Stimulated activated CD4-positive, alpha-beta T cell treated with anti-CD3 and anti-CD28 coated beads, TNF-alpha, amount 100 ng/mL, for 1 hour (primary cell): ENCODE measurements at places on chromosomes 5 and 9.

GRCh38 chr5:132322266-132322665 is 28.1 kb downstream of the SLC22A4 start:
- DNase-seq, result no peak

- no peak for DNase-seq
Observed at GRCh38 chr9:123960965-123961364, 31.0 kb upstream of the DENND1A start.

DNA sequence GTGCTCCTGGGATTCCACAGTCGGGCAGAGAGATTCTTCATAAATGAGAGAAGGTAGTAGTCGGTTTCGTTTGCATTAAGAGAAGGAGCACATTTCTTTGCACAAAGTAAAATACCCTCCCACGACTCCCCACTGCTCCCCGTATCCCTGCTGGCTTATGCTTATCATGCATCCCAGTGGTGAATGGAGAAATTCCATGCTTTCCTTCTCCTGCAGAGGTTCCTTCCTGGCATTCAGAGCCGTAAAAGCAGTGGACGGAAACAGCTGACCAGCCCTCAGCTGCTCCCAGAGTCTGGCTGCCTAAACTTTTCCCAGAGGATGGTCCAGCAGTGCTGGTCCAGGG is 93.1 kb downstream of the C9orf152 start:
- no peak for DNase-seq

DNA sequence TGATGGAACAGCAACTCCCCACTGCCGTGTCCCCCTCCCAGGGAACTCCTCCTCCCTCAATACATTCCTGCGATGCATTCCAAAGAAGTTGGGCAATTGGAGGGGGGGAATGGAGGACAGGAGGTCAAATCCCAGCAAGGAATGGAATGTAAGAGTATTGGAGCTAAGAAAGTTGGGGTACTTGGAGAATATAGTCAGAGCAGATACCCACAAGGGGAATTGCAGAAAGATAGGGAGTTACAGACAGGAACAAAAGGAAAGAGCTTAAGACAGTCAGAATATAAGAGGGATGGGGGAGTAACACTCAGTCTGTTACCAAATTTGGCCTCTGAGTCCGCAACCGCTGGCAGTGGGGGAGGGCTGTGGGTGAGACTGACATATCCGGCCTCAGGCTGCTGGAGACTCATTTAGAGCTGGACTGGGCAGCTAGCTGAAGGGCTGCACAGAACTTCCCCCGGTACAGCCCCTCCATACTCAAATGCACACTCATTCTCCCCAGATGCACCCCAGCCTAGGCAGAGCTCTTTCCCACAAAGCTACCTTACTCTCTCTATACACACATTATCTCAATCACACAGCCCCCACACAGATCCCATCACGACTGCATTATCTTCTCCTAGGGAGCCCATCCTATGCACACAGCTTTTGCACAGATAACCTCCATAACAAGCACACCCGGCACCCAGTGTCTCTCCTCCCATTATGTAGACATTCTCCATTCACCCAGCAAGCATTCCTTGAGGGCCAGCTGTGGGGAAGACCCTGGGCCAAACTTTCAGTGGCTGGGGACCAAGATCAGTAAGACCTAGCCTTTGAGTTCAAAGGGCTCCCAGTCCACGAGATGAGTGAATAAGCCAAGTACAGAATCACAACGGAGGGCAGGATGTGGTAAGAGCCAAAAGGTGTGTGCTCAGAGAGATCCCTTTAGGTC is 3.7 kb downstream of the TLN1 start:
- no peak for DNase-seq
